Stimulated activated CD4-positive, alpha-beta T cell treated with anti-CD3 and anti-CD28 coated beads, Interleukin-1b, Interleukin-23, amount 100 ng/mL, for 24 hours (primary cell): ENCODE measurements at places on chromosomes 12 and 14.

- peak; percentile 19 for DNase-seq
These were observed 8.9 kb downstream of the AJUBA start for GRCh38 chr14:22973217-22974032.

DNA sequence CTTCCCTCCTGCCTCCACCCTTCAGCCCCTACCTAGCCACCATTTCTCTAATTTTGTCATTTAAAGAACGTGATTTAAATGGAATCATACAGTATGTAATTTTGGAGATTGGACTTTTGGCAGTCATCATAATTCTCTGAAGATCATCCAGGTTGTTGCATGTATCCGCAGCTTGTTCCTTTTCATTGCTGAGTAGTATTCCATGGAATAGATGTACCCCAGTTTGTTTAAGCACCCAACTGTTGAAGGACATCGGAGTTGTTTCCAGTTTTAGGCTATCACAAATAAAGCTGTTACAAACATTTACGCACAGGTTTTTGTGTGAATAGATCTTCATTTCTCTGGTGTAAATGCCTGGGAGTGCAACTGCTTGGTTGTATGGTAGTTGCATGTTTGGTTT is 61.1 kb upstream of the PWP1 start:
- DNase-seq = no peak

GRCh38 chr12:103855896-103856657 is 15.0 kb upstream of the NT5DC3 start:
- no peak for DNase-seq

DNA sequence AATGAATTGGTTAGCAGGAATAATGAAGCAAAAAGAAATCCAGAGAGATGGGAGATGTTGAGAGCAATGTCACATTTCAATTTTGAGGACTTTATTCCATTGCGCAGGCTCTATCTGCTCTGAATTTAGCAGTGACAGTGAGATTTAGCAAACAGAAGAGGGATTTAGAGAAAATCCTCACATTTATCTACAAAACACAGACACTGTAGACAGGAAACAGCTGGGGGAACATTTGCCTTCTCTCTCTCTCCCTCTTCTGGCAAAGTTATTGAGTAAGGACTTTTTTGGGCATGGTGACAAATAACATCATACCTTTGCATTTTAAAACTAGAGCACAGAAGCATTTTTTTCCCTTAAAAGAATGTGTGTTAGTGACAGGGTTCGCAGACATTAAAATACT is at the start of gene IGF1:
Gene IGF1 (minus strand): TSS at position 158 of the 400 bp plus-strand sequence. CDS start 182 bp downstream, outside the sequence.
- DNase-seq = no peak

DNA sequence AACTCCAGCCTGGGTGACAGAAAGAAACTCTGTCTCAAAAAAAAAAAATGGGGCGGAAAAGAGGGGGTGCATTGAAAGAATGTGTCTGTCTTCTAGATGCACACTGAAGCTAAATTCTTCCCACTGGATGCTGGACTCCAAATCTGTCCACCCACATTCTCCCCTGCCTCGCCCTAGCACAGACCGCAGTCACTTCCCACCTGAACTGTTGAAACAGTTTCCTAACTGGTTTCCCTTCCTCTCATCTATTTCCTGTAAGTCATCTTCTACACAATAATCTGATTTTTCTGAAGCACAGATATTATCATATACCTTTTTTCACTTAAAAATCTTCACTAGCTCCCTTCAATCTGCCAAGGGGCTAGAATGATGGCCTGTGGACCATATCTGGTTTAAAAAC is 1.5 kb upstream of the HCAR1 start:
- DNase-seq = no peak

DNA sequence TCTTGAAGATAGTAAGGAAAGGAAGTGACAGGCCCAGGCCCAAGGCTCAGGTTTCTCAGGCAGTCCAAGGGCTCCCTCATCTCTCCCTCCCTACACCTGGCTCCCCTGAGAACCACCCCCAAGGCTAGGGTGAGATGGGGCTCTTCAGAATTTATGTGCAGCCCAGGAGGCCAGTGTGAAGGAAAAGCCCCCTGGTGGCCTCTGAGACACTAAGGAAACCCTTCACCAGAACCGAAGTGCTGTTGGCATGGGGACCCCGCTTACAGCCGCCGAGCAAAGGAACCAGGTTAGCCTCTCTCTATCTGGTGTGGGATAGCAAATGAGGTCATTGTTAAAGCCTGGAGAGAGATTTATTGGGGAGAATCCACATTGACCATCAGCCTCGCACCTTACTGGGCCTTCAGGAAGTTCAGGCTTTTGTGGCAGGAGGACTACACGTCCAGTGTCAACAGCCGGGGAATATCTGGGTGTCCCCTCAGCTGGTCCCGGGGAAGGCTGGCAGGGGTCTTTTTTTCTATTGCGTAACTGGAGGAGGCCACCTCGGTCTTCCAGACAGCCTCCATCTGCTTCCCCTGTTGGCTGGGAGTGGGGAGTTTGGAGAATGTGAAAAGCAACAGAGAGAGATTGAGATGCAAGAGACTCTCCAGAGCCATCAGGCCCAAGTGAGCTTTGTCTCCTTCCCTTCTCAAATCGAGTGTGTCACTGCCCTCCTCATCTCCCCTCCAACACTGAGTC is 18.1 kb downstream of the FAM186B start:
- no peak for DNase-seq

DNA sequence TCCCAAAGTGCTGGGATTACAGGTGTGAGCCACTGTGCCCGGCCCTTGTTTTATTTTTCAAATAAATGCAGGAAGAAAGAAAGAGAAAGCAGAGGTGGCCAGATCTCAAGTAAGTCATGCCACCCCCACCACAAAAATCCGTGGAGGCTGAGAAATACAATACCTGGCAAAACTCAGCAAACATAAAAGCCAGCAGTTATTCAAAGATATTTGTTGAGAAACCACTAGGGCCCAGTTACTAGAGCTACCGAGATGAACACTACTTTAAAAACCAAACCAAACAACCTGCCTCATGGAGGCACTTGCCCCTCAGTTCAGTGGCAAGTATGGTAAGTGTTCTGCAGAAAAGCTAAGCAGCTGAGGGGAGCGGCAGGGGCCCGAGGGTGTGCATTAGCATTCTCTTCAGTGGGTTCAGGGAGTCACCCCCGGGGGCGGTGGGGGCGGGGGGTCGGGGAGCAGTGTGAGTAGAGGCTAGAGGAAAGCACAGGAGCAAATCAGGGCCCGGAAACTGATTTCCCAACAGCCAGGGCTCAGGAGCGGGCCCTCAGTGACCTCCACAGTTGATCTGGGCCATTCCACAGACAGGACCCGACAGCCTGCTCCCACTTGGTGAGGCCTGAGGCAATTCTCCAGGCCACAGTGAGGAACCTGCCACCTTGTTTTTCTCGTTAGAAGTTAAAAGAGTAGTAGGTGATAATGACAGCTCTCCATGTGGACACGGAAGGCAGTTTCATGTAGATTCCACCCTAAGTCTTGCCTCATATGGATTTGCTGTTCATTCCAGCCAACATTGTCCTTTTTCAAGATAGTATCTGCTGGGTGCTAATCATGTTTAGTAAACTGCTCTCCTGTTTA is 8.6 kb downstream of the EVL start:
- no peak for DNase-seq

DNA sequence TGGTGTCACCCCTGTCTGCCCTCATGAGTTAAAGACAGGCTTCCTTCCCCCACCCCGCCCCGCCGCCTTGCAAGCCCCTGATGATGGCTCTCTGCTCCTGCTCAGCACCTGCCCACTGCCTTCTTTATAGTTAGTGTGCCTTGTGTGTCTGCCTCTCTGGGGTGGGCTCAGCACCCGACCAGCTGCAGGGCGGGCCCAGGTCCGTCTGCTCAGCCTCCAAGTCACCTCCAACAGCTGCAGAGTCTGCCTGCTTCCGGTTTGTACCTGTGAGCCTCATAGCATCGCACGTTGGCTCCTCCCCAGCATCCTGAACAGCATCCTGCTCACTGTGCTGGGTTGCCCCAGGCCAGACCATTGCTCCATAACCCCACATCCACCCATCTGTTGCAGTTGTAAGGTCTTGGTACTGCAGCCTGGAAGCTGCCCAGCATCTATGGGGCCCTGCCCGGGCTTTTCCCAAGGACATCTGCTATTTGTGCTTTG is 3.5 kb downstream of the TGFB3 start:
- DNase-seq = no peak

GRCh38 chr14:71324767-71325272 is 417.6 kb downstream of the PCNX1 start:
- no peak for DNase-seq

GRCh38 chr12:114864837-114865551 is 181.0 kb upstream of the TBX3 start:
- DNase-seq = no peak

DNA sequence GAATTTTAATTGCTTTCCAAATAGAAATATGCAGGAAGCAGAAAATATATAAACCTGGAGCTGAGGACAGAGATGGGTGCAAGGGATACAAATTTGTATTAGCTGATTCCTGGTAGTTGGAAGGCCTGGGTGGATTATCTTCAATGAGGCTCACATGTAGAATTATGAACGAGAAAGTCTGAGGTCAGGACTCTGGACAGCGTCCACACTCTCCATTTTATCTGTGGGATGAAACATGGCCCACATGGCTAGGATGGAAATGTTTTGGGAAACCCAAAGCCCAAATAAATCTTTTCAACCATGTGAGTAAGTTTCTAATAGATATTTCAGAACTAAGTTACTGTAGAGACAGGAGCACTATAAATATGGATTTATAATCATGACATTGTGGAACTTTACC is 256.1 kb downstream of the APAF1 start:
- DNase-seq = no peak

DNA sequence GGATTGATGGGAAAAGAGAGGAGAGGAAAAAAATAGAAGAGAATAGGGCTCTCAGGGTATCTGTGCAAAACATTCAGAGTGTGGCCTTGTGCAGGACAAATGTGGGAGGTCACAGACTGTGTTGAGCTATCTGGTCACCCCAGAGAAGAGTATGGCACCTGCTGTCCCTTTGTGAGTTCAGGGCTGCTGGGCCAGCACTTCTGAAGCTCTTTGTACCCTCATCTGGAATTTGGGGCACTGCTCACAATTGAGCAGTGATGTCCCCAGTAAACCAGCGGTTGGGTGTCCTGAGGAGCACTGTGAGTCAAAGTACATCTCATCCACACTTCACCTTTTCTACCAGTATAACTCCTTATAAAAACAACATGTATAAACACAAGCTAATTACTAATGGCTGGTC is 2.6 kb upstream of the KRT81 start:
- DNase-seq = no peak

- DNase-seq = no peak
These were observed 95.8 kb downstream of the PRKCH start for GRCh38 chr14:61417141-61417540.

DNA sequence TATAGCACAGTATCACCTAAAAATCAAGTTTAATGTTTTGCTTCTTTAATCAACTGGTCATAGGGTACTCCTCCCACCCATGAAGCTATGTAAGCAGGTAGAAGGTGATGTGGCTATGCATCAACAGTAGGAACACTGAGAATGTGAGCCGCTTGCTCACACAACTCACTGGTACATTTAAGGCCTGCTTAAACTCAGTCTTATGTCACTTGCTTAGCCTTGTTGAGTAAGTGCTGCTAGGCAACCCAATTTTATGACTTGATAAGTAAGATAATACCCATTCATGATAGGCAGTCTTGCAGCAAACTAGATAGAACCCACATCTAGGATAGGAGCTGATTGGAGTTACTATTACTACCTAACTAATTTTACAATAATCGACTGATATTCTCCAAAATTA is 70.0 kb upstream of the BMP4 start:
- DNase-seq = no peak

DNA sequence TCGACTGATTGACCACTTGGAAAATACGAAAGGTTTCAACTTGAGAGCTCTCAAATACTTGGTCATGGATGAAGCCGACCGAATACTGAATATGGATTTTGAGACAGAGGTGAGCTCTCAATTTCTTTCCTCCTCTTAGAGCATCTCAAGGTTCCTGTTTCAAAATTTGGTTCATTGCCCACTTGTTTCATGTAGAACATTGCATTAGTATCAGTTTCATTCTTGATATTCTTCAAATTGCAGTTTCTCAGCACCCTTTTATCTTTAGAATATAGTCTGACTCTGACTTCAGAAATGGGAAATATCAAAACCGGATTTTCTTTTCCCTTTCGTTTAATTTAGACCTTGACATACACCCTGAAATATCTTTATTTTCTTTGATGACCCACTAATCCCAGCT is 8.8 kb downstream of the DDX47 start:
- no peak for DNase-seq

DNA sequence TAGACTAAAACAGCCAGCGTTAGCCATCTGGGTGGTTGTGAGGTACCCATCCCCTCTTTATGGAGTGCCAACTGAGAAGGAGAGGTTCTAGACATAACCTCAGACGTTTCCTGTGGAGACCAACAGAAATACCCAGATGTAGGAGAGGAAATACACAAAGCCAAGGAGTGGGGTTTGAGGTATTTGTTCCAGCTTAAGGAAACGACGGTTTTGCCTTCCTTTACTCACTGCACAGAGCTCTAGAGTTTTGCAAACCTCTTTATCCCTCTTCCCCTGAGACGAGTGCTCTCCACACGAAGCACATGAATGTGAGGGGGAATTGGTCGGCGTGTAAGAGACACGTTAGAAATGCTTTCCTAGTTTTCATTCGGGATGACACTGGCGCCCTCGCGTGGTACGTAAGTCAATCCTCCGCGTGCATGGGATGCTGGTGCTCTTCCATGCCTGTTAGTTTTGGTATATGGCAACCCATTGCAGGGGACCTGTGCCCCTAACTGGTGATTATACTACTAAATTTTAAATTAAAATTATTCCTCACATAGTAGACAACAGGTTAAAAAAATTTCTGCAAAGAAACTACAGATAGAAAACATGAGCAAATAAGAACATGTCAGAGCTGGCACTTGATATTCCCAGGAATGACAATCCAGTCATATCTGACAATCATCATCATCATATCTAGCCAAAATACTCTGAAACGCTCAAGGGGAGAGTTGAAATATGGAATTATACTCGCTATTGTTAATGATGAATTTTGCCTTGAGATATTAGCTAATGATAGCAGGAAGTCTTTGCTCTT is 121.7 kb downstream of the PPM1H start:
- no peak for DNase-seq

DNA sequence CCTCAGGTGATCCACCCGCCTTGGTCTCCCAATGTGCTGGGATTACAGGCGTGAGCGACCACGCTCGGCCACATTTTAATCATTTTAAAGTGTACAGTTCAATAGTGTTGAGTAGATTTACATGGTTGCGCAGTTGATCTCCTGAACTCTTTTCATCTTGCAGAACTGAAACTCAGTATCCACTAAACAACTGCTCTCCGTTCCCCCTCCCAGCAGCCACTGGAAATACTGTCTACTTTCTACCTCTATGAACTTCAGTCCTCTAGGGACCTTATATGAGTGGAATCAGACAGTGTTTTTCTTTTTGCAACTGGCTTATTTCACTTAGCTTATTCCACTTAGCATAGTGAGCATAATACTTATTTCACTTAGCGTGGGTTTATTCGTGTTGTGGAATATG is 53.7 kb downstream of the KCTD10 start:
- no peak for DNase-seq

- DNase-seq = no peak
These were observed 70.2 kb downstream of the BTG1 start for GRCh38 chr12:92075425-92075914.
